Esophagus squamous epithelium (tissue), 5 donors: ENCODE measurements at places on chromosomes 2 and 18.

DNA sequence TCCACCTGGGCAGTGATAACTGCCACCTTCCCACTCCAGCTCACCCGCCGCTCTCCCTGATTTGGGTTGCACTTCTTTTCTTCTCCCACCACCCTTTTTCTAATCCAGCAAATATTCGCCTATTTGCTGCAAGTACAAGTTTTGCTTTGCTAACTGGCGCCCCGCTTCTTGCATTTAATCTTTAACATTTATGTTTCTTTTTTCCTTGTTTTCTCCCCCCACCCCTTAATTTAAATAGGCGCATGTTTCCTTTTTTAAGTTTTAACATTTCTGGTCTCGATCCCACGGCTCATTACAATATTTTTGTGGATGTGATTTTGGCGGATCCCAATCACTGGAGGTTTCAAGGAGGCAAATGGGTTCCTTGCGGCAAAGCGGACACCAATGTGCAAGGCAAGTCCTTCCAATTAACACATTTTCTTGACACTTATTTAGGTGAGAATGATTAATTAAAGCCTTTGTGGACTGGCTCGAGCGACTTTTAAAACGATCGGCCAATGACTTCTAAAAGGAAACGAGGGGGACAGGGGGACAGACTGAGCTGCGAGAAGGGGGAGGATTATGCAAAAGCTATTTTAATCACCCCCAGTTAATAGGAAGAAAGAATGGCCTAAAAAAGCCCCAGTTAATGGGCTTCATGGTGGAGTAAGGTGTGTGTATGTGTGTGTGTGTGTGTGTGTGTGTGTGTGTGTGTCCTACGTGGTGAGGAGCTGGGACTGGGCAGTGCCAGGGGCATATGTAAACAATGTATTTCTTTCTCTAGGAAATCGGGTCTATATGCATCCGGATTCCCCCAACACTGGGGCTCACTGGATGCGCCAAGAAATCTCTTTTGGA is 1.6 kb downstream of the TBR1 start:
- no peak overlapping the region for H3K4me3 ChIP-seq
- no peak overlapping the region for H3K27ac ChIP-seq

- H3K36me3 ChIP-seq = no peaks in the 10 kb centered on the region
- no peak overlapping the region for H3K27ac ChIP-seq
- H3K4me1 ChIP-seq = no peaks in the 10 kb centered on the region
- no peaks in the 10 kb centered on the region for H3K27me3 ChIP-seq
Observed at GRCh38 chr18:6956999-6957398, 160.6 kb downstream of the LAMA1 start.

GRCh38 chr2:72719416-72719815 is 106.4 kb downstream of the EXOC6B start:
- H3K27me3 ChIP-seq = no peaks in the 10 kb centered on the region
- DNase-seq = no peak
- no peak overlapping the region for H3K4me3 ChIP-seq
- H3K36me3 ChIP-seq = no peaks in the 10 kb centered on the region

DNA sequence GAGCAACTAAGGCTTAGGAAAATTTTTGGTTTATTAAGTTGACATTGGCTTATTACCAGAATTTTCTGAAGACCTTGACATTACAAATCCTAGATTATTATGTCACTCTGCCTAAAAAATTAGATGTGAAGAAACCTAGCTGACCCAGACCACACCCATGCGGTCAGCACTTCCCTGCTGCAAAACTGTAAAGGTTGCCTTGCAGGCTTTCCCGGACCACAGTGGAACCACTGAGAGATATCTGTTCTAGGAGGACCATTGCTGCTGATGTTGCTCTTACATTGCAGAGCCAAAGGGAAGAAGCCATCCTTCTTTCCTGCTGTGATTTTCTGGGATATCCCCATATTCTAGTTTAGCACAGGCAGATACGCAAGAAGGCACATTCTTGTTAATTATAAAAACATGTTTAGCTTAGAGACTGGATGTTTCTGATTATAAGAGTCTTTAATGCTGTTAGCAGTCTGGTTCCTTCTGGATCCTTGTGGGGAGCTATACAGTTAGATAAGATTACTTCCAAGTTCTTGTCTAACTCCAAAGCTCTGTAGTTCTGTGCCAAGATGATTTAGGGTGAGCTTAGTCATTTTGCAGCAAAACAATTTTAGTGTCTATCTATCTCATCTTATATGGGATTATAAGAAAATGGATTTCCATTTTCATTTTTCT is 70.2 kb downstream of the AOX1 start:
- no peaks in the 10 kb centered on the region for H3K4me1 ChIP-seq
- DNase-seq = no peak
- H3K4me3 ChIP-seq = no peak overlapping the region
- no peak overlapping the region for H3K27ac ChIP-seq
- H3K27me3 ChIP-seq = no peaks in the 10 kb centered on the region
- peaks cover 11% of the 10 kb centered on the region for H3K36me3 ChIP-seq

DNA sequence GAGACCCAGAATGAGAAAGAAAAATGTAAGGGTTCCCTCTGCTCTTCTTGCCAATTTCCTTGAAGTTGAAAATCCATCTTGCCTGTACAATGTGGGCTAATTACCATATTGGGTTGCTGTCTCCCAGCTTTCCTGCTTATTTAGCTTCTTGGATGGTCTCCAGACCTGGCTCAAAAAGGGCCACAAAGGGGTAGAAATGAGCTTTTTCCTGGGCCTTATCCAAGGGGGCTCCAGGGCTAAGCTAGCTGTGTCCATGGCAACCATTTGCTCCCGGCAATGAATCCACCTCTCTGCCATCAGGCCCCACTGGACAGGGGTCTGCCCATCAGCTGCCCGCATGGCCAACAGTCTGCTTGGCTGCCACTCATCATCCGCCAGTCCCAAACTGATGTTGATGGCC is 85.0 kb downstream of the BOD1L2 start:
- DNase-seq = no peak
- H3K27me3 ChIP-seq = no peaks in the 10 kb centered on the region
- H3K36me3 ChIP-seq = no peaks in the 10 kb centered on the region
- no peak overlapping the region for H3K27ac ChIP-seq
- no peaks in the 10 kb centered on the region for H3K4me1 ChIP-seq

GRCh38 chr18:62486290-62486964 is 36.4 kb upstream of the ZCCHC2 start:
- H3K27ac ChIP-seq = peak overlapping the region; percentile 61
- no peaks in the 10 kb centered on the region for H3K27me3 ChIP-seq
- no peak overlapping the region for H3K4me3 ChIP-seq
- no peaks in the 10 kb centered on the region for H3K36me3 ChIP-seq
- no peak for DNase-seq
- H3K4me1 ChIP-seq = peaks cover 2% of the 10 kb centered on the region

GRCh38 chr2:886072-887022 is 64.3 kb upstream of the SNTG2 start:
- H3K36me3 ChIP-seq = no peaks in the 10 kb centered on the region
- no peaks in the 10 kb centered on the region for H3K27me3 ChIP-seq
- no peak overlapping the region for H3K27ac ChIP-seq
- no peak for DNase-seq

GRCh38 chr18:44838971-44839666 is 158.4 kb downstream of the SETBP1 start:
- no peaks in the 10 kb centered on the region for H3K36me3 ChIP-seq
- peak overlapping the region; percentile 2 for H3K27ac ChIP-seq
- peaks cover 13% of the 10 kb centered on the region for H3K4me1 ChIP-seq

GRCh38 chr2:227570615-227571014 is 28.1 kb upstream of the SCYGR2 start:
- no peak for DNase-seq
- no peak overlapping the region for H3K4me3 ChIP-seq
- H3K36me3 ChIP-seq = peaks cover 3% of the 10 kb centered on the region
- H3K27ac ChIP-seq = no peak overlapping the region
- H3K4me1 ChIP-seq = no peaks in the 10 kb centered on the region
- H3K27me3 ChIP-seq = no peaks in the 10 kb centered on the region

DNA sequence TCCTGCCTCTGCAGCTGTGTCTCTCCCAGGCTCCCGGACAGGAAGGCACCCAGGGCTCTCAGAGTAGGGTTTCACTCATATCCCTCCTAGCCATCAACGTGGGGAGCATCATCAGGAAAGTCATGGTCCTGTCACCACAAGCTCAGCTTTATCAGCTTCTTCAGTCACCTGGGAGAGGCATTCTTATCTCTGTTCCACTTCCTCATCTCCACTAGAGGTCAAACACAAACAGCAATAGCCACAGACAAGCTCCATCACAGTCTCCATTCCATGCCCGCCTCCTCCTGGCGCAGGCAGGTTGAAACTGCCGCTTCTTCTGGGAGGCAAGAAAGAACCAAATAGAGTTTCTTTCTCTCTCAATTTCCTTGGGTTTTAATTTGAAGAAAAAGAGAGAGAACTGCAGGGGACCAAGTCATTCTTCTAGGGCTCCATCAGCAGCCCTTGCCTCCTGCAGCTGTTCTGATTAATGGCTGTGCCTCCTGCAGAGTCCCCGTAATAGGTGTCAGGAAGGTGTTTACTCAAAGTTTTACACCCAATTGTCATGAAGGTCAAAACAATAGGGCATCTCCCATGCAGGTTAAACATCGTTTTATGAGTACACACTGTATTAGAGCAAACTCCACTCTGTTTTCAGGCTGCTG is 377.9 kb downstream of the TMEM182 start:
- no peaks in the 10 kb centered on the region for H3K36me3 ChIP-seq
- no peaks in the 10 kb centered on the region for H3K4me1 ChIP-seq
- no peak for DNase-seq
- no peak overlapping the region for H3K4me3 ChIP-seq

DNA sequence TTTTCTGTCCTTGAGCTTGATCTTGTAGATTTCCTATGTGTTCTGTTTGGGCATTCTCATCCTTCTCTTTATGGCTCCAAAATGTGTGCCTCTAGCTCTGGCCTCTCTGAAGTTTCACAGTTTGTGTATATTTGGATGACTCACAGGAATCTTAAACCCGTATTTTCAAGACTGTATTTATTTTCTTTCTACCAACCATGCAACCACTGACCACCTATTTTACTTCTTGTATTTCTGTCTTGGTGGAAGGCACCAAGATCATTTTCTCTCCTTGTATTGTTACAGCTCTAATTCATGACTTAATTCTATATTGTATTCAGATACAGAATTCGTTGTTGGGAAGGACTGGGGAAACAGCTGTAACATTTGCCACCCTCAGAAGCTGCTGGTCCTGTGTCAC is 39.5 kb downstream of the ACSL3 start:
- H3K36me3 ChIP-seq = no peaks in the 10 kb centered on the region
- H3K4me1 ChIP-seq = peaks cover 12% of the 10 kb centered on the region
- no peaks in the 10 kb centered on the region for H3K27me3 ChIP-seq
- no peak overlapping the region for H3K27ac ChIP-seq

GRCh38 chr2:76268484-76268883 is 557.8 kb upstream of the GCFC2 start:
- no peaks in the 10 kb centered on the region for H3K36me3 ChIP-seq
- no peak overlapping the region for H3K4me3 ChIP-seq
- no peak for DNase-seq
- H3K4me1 ChIP-seq = no peaks in the 10 kb centered on the region
- H3K27me3 ChIP-seq = no peaks in the 10 kb centered on the region

- no peak overlapping the region for H3K27ac ChIP-seq
- no peaks in the 10 kb centered on the region for H3K27me3 ChIP-seq
- no peaks in the 10 kb centered on the region for H3K36me3 ChIP-seq
- no peak overlapping the region for H3K4me3 ChIP-seq
- DNase-seq = no peak
- peaks cover 14% of the 10 kb centered on the region for H3K4me1 ChIP-seq
Observed at GRCh38 chr2:158743879-158744278, 51.2 kb upstream of the DAPL1 start.

DNA sequence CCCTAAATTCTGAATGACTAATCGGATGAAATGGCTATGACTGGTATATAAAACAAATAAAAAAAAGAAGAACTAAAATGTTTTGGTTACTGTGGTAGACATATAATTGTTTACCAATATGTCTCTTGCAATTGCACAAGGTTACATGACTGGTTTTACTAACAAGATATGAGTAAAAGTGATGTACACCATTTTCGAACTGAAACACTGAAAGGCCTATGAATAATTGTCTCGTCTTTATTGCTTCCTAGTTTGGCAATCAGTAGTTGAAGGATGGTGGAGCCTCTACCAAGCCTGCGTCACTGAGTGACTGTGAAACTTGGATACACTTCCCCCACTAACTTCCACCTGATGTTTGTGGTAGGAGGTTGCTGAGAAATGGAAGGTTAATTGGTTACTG is 16.5 kb downstream of the CDH19 start:
- H3K27ac ChIP-seq = no peak overlapping the region
- H3K4me1 ChIP-seq = no peaks in the 10 kb centered on the region
- no peak overlapping the region for H3K4me3 ChIP-seq
- DNase-seq = no peak
- H3K27me3 ChIP-seq = no peaks in the 10 kb centered on the region
- no peaks in the 10 kb centered on the region for H3K36me3 ChIP-seq

GRCh38 chr2:223363085-223363484 is 239.1 kb downstream of the SCG2 start:
- no peaks in the 10 kb centered on the region for H3K27me3 ChIP-seq
- no peak overlapping the region for H3K27ac ChIP-seq
- no peak overlapping the region for H3K4me3 ChIP-seq
- DNase-seq = no peak
- H3K36me3 ChIP-seq = no peaks in the 10 kb centered on the region

- H3K4me3 ChIP-seq = peak overlapping the region; percentile 9
- H3K36me3 ChIP-seq = no peaks in the 10 kb centered on the region
- H3K27ac ChIP-seq = peak overlapping the region; percentile 87
- DNase-seq = no peak
- peaks cover 21% of the 10 kb centered on the region for H3K4me1 ChIP-seq
- H3K27me3 ChIP-seq = no peaks in the 10 kb centered on the region
Observed at GRCh38 chr18:74288730-74289129, 3.0 kb downstream of the CYB5A start.

DNA sequence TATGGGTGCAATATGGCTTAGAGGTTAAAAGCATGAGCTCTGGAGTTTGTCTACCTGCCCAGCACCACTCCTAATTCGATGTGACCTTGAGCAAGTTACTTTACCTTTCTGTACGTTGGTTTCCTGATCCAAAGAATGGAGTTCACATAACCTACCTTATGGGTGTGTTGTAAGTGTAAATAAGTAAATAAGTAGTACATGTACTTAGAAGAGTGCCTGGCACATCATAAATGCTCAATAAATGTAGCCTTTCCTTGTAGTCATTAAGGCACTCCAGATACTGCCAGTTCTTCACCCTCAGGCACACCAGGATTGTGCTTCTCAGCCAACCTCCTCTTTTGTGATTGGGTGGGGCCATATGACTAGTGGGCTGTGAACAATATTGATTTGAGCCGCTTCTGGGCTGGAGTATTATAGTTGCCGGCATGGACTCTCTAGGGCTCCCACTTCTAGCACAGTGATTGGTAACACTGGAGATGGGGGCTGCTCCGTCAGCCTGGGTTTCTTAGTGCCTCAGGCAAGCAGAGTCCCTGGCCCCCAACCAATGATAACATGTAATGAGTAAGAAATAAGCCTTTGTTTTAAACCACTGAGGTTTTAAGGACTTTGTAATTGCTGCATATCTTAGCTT is 101.7 kb upstream of the NOSTRIN start:
- H3K36me3 ChIP-seq = no peaks in the 10 kb centered on the region
- no peaks in the 10 kb centered on the region for H3K4me1 ChIP-seq
- no peak for DNase-seq
- H3K27me3 ChIP-seq = no peaks in the 10 kb centered on the region
- peak overlapping the region; percentile 49 for H3K27ac ChIP-seq
- H3K4me3 ChIP-seq = no peak overlapping the region

- no peaks in the 10 kb centered on the region for H3K4me1 ChIP-seq
- no peaks in the 10 kb centered on the region for H3K36me3 ChIP-seq
Observed at GRCh38 chr2:31031132-31031706, 107.0 kb downstream of the GALNT14 start.
